ENCODE measurements at places on chromosomes 3 and 15.

DNA sequence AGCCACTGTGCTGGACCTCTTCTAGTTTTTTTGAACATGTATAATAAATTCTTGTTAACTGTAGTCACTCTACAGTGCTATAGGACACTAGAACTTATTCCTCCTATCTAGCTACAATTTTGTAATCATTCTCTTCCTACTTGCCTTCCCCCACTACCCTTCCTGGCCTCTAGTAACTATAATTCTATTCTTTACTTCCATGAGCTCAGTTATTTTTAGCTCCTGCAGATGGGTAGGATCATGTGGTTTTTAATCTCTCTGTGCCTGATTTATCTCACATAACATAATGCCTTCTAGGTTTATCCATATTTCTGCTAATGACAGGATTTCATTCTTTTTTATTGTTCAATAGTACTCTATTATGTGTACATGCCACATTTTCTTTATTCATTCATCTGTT lies 113.2 kb upstream of the FGF7 start:
- DNase-seq = no peak

DNA sequence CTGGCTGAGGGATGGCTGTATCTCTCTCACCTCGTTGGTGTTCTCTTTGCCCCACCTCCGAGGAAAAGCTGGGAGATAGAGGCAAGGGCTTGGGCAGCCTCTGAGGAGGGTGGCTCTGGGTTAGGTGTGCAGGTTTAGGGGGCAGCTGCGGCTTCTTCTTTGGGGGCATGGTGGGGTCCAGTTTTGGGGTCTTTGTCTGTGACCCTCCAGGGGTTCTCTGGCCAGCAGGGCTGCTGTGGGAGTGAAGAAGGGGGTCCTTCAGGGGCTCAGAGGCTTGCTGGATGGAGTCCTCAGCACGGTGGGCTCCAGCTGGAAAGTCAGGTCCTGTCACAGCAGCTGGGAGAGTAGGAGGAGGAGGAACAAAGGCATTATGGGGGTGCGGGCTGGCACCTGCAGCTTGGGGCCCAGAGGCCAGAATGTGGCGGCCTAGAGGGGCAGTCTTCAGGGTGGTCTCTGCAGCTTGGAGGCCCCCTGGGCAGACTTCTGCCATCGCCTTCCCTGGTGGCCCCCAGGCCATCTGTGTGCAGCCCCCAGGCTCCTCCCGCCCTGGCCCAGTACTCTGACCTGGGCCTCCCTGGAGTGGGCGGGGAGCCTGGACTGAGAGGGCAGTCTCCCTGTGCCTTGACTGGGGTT lies 7.0 kb downstream of the XIRP1 start:
- no peak for DNase-seq

DNA sequence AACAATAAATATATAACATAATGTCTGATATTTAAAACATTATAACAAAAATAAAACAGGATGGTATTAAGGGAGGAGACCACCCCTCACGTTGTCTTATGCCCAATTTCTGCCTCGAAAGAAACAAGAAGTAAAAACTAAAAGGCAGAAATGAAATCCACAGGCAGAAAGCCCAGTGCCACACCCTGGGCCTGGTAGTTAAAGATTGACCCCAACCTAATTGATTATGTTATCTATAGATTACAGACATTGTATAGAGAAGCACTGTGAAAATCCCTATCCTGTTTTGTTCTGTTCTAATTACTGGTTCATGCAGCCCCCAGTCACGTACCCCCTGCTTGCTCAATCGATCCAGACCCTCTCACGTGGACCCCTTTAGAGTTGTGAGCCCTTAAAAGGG lies 22.3 kb upstream of the ACP3 start:
- DNase-seq = no peak

- no peak for DNase-seq
Measured at GRCh38 chr3:88093266-88093665, 34.2 kb downstream of the ZNF654 start.

DNA sequence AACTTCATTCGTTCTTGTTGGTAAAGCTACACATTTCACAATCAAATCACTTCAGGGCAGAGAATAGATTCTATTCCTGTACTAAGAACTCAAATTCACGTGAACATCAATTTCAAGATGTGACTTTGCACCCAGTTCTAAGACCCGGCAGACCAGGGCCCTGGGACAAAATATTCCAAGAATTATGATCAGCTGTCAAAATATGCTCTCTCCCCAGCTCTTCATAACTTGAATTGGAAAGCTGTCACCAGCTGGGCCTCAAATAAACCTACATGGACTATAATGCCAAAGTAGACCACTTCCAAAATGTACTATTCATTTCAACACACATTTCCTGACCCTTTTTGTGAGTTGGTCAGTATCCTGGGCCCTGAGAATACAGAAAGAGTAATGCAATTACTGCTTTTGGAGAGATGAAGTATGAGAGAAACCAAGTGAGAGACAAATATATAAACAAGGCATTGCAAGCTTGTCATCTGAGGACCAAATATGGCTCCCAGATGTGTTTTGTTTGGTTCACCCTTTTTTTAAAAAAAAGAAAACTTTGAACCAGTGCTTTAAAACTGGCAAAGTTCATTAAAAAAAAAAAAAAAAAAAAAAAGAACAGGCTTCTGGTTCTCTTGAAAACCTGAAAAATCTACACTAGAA lies 14.9 kb downstream of the MAGI1 start:
- no peak for DNase-seq

DNA sequence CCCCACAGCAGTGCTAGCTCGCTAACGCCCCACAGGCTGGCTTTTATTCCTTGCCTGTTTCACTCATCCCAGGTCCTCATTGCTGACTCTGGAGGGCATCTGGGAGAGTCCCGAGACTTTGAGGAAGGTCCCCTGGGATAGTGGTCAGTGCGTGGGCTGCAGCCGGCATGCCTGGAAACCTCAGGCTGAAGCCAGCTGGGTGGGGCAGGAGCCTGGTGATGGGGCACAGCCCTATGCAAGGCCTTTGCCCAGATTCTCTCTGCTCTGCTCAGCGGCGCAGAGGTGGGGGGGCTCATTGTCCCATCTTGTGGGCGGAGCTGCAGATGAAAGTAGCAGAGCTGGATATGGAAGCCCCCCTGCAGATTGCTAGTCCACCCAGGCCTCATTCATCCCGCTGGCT lies 55.7 kb upstream of the SMAD6 start:
- DNase-seq = no peak

DNA sequence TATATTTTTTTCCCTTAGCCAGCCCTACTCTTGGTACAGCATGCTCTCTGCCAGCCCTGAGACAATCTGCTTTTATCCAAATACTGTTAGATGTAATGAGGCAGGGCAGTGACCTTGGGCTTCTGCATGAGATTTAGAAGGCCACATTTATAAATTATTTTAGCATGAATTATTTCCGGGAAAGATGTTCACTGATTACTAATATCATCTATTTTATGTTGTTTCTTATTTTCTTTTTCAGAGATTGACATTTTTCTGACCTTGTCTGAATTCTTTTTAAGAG lies 23.1 kb downstream of the CRTC3 start:
- no peak for DNase-seq

Data from immature natural killer cell (primary cell).